Thymus (tissue), 14 donors: ENCODE measurements at places on chromosomes 7 and 10. TPM values are rescaled to one million over a fixed set of nuclear protein-coding genes. Genes with fewer than 3 reads are reported as not detected.

Gene CFAP58
- 0.19 TPM for total RNA-seq

Gene ADARB2
- 2.5 TPM for total RNA-seq

Gene SLC39A12
- total RNA-seq: 0.05 TPM

Gene C7orf57
- 0.05 TPM for total RNA-seq

Gene MBL2
- total RNA-seq: 0.05 TPM

Gene GRID2IP
- total RNA-seq: 0.28 TPM

Gene GDF2
- total RNA-seq: not detected

Gene MASTL
- 19.3 TPM for total RNA-seq

Gene GPRIN2
- 0.24 TPM for total RNA-seq

Gene CTAGE8
- 0.52 TPM for total RNA-seq
